ENCODE measurements at places on chromosomes 16 and 17.

DNA sequence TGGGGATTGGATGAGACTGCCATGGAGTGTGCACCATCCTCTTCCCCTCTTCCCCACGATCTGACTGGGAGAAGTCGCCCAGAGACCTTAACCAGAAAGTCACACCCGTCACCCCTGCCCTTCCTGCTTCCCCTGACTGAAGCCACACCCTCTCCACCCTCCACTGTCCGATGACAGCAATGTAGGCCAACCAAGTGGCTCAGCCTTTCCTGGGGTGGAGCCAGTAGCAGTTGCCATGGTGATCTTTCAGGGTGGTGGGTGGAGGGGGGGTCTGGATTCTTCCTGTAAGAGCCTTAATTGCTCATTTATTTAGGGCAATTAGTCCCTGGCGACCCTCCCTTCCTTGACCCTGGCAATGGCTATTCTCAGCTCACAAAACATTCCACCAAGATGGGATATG is 37.5 kb upstream of the PHB1 start:
- DNase-seq, result no peak

DNA sequence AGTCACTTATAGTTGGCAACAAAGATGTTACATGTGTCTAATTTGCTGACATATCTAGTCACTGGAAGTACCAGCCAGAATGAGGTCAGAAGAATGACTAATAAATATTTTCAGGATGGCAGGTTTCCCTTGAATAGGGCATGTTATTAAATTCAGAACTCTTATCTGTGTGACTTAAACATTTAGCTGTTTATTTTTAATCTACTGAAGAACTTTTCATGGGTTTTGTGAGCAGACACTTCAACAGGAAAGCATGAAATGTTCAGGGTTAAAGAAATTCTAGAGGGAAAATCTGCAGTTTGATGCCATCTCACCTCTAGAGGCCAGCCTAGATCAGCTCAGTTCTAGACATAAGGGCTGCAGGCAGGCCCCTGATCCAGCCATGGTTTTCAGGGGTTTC is 13.2 kb downstream of the JPT2 start:
- DNase-seq, result no peak

DNA sequence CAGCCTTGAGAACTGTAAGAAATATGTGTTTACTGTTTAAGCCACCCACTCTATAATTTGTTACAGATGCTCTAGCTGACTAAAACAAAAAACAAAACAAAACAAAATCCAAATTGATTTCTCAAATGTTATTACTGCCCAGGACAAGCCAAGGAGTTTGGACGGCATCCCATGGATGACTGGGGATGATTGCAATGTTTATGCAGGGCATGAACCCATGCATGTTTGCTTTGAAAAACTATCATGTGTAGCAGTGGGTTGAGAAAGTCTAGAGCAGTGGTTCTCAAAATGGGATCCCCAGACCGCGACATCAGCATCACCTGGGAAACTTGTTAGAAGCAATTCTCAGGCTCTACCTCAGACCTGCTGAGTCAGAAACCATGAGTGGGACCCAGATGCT is 223.2 kb upstream of the PSMD7 start:
- DNase-seq, result no peak

DNA sequence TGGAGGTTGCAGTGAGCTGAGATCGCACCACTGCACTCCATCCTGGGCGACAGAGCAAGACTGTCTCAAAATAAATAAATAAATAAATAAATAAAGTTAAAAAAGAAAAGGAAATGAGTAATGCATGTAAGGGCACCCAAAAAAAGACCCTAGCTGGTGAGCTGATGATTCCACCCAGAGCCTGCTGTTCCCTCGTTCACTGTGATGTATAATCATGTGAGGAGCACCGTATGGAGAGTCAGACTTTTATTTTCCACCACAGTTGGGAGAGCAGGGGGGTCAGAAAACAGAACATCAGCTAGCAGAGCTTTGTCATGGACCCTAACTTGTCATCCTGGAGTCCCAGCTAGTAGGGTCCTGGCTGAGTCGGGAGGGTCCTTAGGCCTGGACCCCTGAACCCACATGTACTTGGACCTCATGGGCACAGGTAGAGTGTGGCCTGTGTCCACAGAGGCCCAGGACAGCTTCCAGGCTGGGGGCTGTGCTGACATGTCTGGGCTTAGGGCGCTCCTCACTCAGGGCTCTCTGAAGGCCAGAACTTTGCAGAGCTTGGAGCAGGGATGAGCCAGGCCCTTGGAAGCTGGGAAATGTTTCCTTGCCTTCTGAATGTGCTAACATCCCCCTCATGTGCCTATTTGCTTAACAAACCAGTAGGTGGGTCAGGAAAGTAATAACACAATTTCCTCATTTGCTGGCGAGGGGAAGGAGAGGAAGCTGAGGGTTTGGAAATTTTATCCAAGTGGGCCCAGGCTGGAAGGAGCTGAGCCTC is 18.8 kb upstream of the LASP1NB start:
- DNase-seq, result no peak

DNA sequence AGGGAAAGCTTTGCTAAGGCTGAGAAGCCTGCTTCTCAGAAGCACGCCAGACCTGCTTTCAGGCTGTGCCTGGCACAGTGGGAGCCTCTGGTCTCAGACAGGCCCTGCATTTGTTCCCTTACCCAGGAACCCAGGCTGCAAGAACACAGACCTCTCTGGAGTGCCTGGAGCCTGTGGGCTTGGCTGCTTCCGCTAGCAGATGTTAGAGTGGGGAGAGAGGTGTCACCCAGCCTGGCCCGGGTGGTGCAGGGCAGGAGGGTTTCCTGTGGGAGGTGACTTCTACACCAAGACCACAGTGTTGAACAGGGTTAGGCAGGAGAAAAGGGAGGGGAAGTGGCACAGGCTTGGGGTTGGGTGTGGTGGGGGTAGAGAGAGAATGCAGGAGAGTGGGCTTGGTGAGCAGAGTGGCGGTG is 35.8 kb upstream of the ADGRG1 start:
- DNase-seq, result peak; percentile 62

DNA sequence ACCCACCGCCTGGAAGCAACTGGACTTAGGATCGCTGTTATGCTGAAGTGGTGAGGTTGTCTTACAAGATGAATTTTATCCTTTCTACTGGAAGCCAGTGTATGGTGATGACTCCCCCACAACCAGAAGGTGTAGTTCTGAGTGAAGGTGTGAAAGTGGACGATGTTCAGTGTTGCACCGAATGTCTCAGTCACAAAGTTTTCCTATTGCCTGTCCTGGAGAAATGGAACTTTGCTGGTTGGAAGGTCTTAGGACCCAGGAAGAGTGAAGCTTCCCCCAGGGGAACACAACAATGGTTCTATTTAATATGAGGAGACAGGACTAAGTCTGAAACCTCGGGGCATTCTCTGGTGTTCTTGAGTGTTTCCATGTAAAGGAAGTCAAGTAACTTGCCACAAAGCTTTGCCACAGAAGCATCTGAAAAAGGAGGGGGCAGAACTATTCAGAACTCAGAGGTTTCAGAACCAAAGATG is 44.2 kb downstream of the USP22 start:
- no peak for DNase-seq

- DNase-seq, result no peak
These were observed 143.8 kb downstream of the AXIN2 start for GRCh38 chr17:65417406-65418221.

GRCh38 chr17:32283745-32284201 is 18.1 kb downstream of the RHBDL3 start:
- DNase-seq, result no peak

GRCh38 chr16:57725976-57726375 is 9.6 kb upstream of the KATNB1 start:
- DNase-seq, result no peak

Data from activated T-helper 1 cell treated with Interleukin-2 at 50 U/mL for 16 hours (primary cell).